ENCODE measurements at places on chromosomes 11 and 22.

GRCh38 chr11:105754716-105755115 is 144.8 kb downstream of the GRIA4 start:
- no peak for DNase-seq

DNA sequence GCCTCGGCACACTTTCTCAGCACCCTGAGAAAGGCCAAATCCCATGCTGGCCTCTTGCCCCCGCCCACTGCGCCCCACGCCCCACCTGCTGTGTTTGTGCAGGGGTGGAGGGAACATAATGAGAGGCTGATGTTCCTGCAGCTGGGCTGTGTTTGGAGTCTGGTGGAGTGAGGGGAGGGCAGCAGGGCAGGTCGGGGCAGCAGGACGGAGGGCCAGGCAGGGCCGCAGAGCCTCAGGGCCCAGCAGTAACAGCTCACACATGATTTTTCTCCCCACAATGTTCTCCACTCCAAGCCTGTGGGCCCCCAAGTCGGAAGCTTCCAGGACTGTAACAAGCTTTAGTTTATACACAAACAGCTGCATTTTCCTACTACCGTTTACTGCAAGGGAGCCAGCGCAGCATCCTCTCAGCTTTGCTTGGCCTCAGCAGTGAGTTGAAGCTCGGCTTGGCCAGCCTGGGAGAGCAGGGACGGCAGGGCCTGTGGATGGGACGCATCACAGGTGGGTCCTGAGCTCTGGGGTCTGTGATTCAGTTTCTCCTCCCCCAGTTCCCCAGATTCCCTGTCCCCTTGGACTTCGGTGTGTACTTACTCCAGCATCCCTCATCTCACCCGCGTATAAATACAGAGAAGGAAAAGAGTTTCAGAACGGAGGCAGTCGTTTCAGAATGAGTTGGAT is 51.0 kb downstream of the RPUSD4 start:
- no peak for DNase-seq

DNA sequence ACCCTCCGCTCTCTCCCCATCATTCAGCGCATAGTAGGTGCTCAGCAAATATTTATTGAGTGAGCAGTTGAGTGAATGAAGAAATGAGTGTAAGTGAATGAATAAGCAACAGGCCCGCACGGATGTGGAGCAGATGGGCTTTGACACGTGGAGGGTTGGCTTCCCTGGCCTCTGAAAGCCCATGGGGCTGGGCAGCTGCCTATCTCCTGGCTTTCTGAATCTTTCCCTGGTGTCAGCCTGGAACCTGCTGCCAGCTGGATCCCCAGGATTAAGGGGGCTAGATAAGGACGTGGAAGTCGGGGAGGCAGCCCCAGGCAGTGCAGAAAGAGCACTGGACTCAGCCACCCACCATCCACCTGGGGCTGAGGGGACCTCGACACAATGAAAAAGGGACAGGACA is 12.6 kb downstream of the IL2RB start:
- DNase-seq, result no peak

GRCh38 chr11:12927886-12928285 is 81.2 kb upstream of the RASSF10 start:
- DNase-seq, result no peak

GRCh38 chr22:50627642-50628542 is at the start of gene ARSA:
TSS of gene ARSA (minus strand) at chr22:50628152. CDS start at chr22:50627779, 373 bp downstream.
- DNase-seq, result peak; percentile 53

GRCh38 chr11:132343445-132344175 is 973.2 kb downstream of the NTM start:
- DNase-seq, result no peak

GRCh38 chr22:32897400-32897799 is 95.9 kb downstream of the TIMP3 start:
- DNase-seq, result no peak

DNA sequence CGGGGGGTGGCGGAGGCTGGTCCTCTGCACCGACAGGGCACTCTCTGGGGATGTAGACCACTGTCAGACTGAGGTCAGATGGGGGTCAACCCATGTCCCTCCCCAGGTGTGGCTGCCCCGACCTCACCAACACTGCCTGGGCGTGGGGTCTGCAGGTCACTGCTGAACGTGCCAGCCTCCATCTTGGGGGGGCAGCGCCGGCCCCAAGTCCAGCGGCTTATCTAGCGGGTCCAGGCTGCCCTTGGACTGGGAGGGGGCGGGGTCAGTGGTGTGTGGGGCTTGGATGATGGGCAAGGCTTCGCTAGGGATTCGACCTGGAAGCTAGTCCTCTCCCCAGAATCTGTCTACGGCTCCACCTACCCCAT is 178.2 kb downstream of the IGLL1 start:
- DNase-seq, result no peak

All from central memory CD8-positive, alpha-beta T cell (primary cell).